Heart left ventricle (tissue), 16 donors: ENCODE measurements at places on chromosomes 6 and 20. TPM values are rescaled to one million over a fixed set of nuclear protein-coding genes. Genes with fewer than 3 reads are reported as not detected.

Gene TINAG
- 0.56 TPM for total RNA-seq

Gene OR12D2
- total RNA-seq, result not detected

Gene ZHX3
- total RNA-seq, result 35.4 TPM

Gene SCRT2
- total RNA-seq, result not detected

Gene TBX18
- total RNA-seq, result 1.7 TPM

Gene BMP7
- total RNA-seq, result 10.0 TPM

Gene CGA
- not detected for total RNA-seq

Gene LGSN
- total RNA-seq, result not detected

Gene PLAGL2
- total RNA-seq, result 6.3 TPM

Gene UFL1
- total RNA-seq, result 19.8 TPM

Gene CRISP2
- not detected for total RNA-seq

Gene TSPO2
- not detected for total RNA-seq

Gene PRDM13
- total RNA-seq, result not detected

Gene SLC17A1
- not detected for total RNA-seq

Gene ARMC2
- 18.0 TPM for total RNA-seq

Gene DOK5
- total RNA-seq, result 7.3 TPM

Gene TP53RK
- 9.3 TPM for total RNA-seq

Gene GMPR
- 127 TPM for total RNA-seq

Gene LY6G6F
- not detected for total RNA-seq

Gene RHAG
- 0.42 TPM for total RNA-seq

Gene SNAP91
- total RNA-seq, result 1.4 TPM

Gene CCM2L
- total RNA-seq, result 8.7 TPM

Gene GRM1
- total RNA-seq, result 4.1 TPM

Gene HMGCLL1
- 0.79 TPM for total RNA-seq

Gene GRIK2
- 6.7 TPM for total RNA-seq

Gene CD83
- total RNA-seq, result 0.56 TPM

Gene NOL4L
- 3.1 TPM for total RNA-seq

Gene RNF5
- total RNA-seq, result 74.9 TPM

Gene EDN1
- total RNA-seq, result 4.1 TPM

Gene MACROD2
- 3.0 TPM for total RNA-seq

Gene FOXF2
- total RNA-seq, result 0.21 TPM

Gene EYA2
- 4.2 TPM for total RNA-seq

Gene DPM1
- 49.7 TPM for total RNA-seq
